Testis (tissue), 5 donors: ENCODE measurements at places on chromosomes 16 and 17. TPM values are rescaled to one million over a fixed set of nuclear protein-coding genes. Genes with fewer than 3 reads are reported as not detected.

GRCh38 chr16:27264151-27264550, 4.4 kb downstream of the NSMCE1 start:
- no peak for DNase-seq

- no peak for DNase-seq
Observed at GRCh38 chr16:55325080-55325447, 1.1 kb downstream of the IRX6 start.

DNA sequence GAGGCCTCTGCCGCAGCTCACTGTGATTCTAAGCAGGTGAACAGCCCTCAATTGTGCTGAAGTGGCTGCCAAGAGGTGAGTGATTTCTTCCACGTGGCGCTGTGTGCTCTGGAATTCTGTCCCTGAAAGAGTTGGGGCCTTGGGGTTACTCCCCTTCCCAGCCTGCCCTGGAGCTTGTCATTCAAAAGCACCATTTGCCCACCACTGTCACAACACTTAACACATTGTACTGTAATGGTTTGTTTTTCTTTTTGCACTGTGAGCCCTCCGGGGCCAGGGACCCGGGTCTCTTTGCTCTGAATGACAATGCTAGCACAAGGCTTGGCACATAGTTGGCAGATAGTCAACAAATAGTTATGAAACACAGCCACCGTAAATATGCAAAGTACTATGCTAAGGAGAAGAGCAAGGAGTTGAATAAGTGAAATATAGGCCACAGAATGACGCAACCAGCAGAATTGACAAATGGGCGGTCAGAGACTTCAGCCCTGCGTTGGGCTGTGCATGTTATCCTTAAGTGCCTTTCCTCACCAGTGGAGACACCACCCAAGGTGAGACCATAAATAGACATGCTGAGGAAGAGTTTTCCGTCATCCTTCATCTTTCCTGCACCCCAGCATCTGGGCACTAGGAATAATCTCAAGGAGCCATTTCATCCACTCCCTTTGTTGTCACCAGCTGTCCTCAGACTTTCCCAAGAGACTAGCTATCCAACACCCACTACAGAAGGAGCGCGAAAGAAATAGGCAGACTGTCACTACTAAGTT, 112.0 kb upstream of the DNAH9 start:
- no peak for DNase-seq

DNA sequence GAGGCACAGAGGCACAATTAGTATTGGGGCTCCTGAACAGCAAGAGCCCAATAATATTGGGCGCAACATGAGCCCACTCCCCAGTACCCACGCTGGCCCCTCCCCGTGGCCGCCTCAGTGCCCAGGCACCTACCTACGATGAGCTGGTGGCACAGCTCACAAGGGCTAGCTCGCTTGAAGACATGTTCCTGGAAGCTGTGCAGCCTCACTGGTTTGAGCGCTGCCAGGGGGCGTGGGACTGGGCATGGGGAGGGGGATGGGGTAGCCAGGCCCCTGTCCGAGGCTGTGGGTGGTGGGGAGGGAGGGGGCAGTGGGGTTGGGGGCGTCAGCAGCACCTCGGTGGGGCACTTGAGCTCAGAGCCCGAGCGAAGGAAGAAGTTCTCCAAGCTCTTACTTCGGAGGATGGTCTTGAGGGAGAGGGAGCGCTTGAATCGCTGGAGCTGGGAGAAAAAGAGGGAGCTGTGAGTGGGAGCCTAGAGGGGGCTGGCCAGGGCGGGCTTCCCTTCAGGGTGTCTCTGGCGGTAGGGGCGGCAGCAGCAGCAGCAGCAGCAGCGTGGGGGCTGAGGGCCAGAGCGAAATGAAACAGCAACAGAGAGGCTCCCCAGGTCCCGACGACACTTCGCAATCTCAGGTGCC, 7.9 kb downstream of the STAC2 start:
- no peak for DNase-seq

ZNF174 gene
- 23.2 TPM for total RNA-seq

SLC38A8 gene
- 0.43 TPM for total RNA-seq

HSPB9 gene
- 6.9 TPM for total RNA-seq

CHRNB1 gene
- total RNA-seq: 7.4 TPM
